ENCODE measurements at places on chromosomes 7 and 10.

GRCh38 chr7:68245688-68246087 is 1249.1 kb downstream of the TYW1 start:
- DNase-seq: no peak

GRCh38 chr10:34565934-34566333 is 249.2 kb downstream of the PARD3 start:
- DNase-seq: no peak

GRCh38 chr7:106814887-106815286 is 50.2 kb upstream of the PIK3CG start:
- no peak for DNase-seq

DNA sequence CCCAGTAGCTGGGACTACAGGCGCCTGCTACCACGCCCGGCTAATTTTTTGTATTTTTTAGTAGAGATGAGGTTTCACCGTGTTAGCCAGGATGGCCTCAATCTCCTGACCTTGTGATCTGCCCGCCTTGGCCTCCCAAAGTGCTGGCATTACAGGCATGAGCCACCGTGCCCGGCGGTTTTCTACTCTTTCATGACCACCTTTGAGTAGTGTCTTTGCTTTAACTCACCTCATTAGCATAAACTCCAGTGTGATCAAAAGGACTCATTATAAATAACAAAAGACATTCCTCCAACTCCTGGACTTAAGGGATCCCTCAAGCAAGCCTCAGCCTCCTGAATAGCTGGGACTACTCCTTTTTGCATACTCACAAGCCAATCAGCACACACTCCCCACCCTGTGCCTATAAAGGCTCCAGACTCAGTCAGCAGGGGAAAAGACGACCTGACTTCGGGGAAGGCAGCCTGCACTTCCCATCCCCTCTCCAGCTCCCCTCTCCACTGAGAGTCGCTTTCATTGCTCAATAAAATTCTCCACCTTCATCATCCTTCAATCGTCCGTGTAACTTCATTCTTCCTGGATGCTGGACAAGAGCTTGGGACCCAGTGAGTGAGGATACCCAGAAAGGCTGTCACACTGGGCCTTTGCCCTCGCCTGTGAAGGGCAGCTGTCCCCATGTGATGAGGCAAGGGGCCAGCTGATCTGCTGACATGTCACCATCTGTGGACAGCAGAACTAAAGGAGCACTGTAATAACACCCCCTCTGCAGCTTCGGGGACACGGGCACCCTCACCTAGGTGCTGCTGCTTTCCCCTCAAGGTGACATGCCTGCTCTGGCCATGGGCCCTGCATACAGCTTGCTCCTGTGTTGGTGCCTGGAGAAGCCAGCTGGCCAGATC is 35.0 kb upstream of the EIF4H start:
- no peak for DNase-seq

DNA sequence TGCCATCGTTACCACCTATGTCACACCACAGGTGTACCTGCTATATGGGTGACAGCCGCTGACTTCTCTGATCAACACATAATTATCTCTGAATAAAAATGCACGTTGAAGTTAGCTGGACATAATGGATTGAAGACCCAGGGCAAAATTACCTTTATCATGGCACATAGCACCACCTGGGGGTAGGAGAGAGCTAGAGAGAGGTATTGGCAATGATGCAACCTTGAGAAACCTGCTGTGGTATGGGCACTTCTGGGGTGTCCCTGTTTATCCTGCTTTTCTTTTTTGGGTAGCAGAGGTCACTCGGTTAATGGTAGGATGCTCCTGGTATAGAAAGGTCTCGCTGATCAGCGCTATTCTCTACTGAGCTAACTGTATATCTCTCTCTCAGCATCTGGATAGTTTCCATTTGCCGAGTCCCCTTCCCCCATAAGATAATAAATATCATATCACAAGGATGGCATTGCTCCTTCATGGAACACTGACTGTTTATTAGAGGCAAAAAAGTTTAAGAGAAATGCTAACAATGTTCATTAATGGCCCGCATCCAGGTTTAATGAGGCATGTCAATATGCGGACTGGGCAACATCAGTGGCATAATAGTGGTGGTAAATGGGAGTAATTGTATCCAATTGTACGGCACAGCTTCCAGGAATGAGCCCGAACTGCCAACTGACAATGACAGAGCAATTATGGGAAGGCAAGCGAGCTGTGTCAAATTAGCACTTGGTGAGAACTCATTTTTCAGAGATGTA is 323.1 kb downstream of the TFEC start:
- peak; percentile 6 for DNase-seq

GRCh38 chr7:4195660-4196059 is 486.4 kb upstream of the FOXK1 start:
- no peak for DNase-seq

DNA sequence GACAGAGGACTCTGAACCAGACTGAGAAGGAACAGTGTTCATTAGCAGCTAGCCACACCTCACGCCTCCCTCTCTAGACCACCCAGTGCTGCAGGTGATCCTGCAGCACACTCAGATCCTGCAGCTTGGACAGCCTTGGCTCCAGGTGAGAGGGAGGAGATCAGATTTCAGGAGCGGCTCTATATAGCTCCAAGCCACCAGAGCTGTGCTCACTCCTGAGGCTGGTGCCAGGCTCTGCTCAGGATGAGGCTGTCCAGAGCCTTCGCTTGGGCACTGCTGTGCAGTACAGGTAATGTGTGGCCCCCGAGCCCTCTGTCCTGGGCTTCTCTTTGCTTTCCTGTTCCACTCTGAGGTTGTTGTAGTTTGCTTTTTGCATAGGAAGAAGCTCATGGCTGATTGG is 42.4 kb downstream of the C10orf120 start:
- no peak for DNase-seq

DNA sequence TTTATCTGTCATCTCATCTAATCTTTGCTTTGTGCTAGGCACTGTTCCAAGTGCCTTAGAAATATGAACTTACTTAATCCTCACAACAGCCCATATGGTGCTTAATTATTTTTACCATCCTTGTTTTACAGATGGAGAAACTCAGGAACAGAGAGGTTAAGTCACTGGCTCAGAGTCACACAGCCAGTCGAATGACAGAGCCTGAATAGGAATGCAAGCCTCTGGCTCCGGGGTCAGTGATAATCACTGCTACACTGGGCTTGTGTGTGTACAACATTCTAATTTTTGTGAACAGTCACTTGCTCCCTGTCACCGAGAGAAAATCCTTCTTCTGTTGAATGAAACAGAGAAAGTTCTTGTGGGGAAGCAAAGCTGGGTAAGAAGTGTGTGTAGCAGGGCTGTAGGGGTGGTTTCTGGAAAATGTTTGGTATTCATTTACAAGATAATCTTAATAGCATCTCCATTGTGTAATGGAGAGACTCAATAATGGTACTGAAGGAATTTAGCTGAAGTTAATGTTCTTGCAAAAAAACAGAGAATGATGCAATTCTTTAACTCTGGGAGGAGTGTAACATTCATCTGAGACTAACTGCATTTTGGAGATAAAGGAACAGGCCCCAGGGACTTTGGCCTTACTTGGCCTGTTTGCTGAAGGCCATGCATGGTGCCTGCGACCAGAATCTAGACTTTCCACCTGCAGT is 290.6 kb downstream of the FRMD4A start:
- DNase-seq: no peak

GRCh38 chr7:2198206-2198605 is 34.5 kb downstream of the MAD1L1 start:
- no peak for DNase-seq

GRCh38 chr7:72405871-72406270 is 6.3 kb downstream of the CALN1 start:
- DNase-seq: no peak

DNA sequence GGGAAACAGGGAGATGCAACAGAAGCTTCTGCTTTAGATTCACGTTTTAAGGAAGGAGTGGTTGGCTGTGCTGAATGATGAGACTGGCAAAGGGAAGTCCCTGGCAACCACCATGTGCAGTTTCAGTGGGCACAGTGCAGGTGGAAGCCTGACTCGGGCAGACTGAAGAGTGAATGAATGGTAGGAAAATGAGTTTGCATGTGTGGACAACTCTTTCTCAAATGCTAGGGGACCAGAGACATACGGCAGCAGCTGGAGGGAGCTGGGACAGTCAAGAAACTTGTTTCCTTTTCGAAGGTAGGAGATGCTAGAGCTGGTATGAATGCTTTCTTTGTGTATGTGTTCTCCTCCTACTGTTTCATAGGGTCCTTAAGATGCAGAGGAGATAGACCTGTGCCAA is 29.0 kb downstream of the PODXL start:
- no peak for DNase-seq

GRCh38 chr10:86553639-86554038 is 32.0 kb upstream of the WAPL start:
- DNase-seq: no peak

DNA sequence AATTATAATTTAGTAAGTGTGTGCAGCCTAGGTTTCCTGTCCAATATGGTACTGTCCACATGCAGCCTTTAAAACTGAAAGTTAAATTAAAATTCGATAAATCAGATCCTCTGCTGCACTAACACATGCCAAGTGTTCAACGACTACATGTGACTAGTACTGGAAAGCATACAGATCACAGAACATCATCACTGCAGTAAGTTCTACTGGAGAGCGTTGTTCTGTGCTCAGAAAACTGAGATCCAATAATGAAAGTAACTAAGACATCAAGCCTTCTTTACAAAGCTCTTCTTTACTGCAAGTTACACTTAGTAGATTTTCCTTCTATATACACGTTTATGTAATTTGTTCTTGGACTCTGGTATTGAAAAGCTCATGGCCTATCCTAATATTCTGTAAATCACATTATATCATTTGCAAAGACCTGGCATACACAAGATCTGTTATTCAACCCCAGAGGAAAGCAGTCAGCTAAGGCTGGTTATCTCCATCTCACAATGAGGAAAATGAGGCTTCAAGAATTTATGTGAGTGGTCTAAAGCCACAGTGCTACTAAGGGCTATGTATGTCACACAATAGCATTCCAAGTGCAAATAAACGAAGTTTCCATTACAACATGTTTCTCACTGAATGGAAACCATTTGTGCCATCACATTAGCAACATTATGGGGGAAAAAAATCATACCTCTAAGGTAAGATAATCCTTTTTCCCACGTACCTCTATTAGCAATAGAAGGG is 77.6 kb downstream of the VPS41 start:
- DNase-seq: no peak

DNA sequence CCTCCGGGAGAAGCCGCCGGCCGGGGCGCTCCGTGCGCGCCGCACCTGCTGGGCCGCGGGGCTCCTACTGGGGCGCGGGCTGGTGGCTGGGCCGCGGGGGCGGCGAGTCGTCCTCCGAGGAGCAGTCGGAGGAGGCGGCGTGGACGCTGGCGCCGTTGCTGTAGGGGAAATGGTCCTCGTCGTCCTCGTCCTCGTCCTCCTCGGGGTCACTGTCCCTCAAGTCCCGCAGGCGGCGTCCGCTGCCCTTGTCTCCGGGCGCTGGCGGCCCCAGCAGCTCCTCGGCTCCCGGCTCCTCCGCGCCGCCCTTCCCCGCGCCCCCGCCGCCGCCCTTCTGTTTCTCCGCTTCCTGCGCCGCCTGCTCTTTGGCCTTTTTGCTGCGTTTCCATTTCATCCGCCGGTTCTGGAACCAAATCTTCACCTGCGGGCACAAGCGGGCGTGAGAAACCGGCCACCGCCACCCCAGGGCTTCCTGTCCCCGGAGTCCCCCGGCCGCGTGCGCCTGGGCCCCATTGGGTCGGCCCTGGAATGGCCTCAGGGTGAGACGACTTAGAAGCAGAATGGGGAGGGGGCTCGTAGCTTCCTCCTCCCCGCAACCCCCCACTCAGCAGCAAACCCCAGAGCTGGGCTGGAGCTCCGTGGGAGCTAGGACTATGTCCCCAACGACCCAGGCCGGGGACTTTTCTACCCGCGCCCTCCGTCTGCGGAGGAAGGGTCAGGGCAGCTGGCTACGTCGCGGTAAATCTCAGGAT is 4.8 kb downstream of the MNX1 start:
- no peak for DNase-seq

GRCh38 chr7:132515181-132515580 is 61.1 kb downstream of the PLXNA4 start:
- no peak for DNase-seq

- DNase-seq: no peak
These were observed 50.9 kb upstream of the TM9SF3 start for GRCh38 chr10:96637709-96638108.

DNA sequence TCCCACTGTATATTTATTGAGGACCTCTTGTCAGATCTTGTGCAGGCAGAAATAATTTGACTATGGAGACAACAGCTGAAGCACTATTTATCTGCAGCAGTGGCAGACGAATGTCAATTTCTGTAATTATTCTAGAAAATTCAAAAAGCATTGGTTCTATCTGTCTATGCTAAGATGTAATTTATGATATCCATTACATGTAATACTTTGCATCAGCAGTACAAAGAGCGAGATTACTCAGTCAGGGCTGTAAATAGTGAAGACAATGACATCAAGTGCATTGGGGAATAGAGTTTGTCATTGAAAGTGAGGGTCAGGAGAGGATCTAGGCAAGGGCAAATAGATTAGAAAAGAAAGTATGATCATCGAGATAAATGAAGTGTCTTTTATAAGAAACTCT is 508.2 kb downstream of the ZWINT start:
- no peak for DNase-seq

GRCh38 chr7:33039903-33040292 is 22.7 kb downstream of the NT5C3A start:
- DNase-seq: no peak

DNA sequence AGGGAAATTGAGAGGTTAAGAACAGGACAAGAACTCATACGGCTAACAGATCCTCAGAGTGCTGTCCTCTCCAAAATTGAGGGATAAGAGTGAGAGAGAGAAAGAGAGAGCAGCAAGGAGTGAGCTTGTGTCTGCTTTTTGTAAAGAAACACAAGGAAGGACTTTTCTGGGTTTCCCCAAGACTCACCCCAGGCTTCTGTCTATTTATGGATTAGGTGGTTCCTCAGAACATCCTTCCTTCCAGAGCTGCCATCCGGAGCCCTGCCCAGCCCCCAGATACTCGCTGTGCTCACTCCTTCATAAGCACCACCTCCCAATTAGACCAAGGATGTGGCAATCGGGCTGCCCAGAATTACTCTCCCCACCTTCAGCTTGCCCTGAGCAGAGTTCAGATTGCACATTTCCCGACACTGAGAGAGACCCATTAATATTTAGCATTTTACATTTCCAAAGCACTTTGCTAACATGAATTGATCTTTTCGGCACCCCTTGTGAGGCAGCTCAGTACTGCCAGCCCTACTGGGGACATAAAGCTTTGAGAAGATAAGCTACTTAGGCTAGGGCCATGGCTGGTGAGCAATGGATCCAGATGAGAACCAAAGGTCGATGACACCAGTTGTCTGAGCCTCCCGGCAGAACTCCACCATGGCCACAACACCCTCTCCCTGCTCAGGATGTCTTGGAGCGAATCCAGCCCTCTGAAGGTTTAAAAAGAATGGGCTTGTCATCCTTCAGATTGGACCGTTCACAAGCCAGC is 19.2 kb upstream of the R3HCC1L start:
- no peak for DNase-seq

- DNase-seq: no peak
These were observed 56.9 kb downstream of the IFIT5 start for GRCh38 chr10:89471110-89471809.

- peak; percentile 57 for DNase-seq
These were observed 21.8 kb downstream of the AKR1E2 start for GRCh38 chr10:4847561-4848355.

GRCh38 chr7:130942211-130942964 is 208.4 kb upstream of the KLF14 start:
- no peak for DNase-seq

- DNase-seq: no peak
These were observed 57.9 kb upstream of the FEZF1 start for GRCh38 chr7:122362473-122362872.
